Stimulated activated CD4-positive, alpha-beta T cell treated with anti-CD3 and anti-CD28 coated beads, Interleukin-4, amount 100 ng/mL, for 1 hour (primary cell): ENCODE measurements at places on chromosomes 16 and 17.

DNA sequence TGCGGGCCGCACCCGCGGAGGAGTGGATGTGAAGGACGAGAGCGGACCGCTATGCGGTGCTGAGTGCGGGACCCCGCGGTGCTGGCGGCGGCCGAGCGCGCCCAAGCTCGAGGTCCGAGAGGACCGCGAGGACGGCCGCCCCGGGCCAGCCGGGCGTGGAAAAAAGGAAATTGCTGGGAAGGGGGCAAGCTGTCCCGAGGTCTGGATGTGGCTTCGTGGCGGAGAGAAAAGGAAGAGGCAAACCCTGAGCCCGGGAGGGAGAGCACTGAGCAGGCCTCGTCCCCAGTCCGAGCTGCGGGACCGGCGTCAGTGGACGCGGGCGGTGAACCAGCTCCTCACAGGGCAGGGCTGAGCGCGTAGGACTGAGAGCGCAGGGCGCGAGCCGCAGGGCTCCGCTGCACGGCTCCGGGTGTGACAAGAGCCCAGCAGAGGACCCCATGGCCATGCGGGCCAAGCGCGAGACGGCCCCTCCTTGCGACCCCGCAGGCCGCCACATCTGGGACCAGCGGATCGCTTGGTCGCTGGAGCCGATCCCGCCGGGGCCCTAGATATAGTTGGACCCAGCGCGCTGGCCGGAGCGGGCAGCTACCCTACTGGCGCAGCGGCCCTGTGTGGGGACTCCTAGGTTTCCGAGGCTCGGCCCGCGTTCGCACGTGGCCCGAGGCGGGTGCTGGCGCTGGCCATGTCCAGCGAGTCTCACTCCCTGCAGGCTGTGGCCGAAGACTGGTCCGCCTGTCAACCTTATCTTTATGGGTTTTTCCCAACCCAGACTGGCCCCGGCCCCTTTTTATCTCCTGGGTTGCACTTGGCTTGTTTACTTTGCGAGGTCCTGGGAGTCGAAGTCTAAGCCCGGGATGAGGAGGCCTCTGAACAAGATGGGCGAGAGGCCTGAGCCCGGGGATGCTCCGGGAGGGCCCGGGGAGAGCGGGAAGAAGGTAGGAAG is 2.4 kb downstream of the TBX4 start:
- no peak for DNase-seq

GRCh38 chr16:88415381-88415705 is 32.6 kb downstream of the ZNF469 start:
- DNase-seq, result no peak

- peak; percentile 58 for DNase-seq
Observed at GRCh38 chr17:27756467-27757371, 43.6 kb downstream of the NOS2 start.

- no peak for DNase-seq
Observed at GRCh38 chr17:6104956-6105648, 34.9 kb downstream of the WSCD1 start.

GRCh38 chr16:28923652-28924398 is 1.2 kb downstream of the RABEP2 start:
- DNase-seq, result no peak

DNA sequence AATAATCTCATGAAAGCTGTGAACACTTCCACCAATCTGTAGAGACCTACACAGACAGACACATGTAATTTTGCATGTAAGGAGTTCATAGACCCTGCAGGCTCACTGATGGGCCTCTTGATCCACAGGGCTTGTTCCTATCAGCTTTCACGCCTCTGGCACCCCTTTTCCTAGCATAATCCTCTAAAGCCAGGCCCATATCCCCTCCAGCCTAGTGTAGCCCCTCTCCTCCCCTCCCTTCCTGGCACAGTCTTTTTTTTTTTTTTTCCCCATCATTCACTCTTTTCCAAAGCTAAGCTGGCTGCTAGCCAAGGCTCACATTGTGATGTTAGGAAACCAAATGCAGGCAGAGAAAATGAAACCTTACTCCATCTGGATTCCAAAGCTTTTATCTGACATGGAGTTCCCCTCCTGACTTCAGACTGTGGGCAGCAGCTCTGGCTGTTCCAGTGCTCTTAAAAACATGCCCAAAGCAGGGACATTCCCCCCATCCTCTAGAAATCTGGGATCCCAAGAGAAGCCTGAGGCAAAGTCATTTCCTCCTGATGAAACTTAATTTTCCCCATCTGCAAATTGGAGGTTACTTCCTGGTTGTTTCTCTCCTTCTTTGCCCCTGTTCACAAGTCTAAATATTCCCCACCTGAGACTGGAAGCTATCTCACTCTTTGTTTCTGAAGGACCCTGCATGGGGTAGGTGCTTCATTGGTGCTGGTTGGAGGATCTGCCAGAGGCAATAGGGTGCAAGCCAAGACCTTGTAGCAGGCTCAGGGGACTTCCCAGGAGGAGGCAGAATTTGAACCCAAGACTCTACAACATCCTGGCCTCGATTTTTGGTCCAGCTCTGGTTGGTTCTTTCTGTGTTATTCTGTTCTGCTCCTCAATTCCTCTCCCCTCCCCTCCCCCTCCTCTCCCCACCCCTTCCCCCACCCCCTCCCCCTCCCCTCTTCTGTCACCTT is 9.9 kb upstream of the CCL5 start:
- no peak for DNase-seq

DNA sequence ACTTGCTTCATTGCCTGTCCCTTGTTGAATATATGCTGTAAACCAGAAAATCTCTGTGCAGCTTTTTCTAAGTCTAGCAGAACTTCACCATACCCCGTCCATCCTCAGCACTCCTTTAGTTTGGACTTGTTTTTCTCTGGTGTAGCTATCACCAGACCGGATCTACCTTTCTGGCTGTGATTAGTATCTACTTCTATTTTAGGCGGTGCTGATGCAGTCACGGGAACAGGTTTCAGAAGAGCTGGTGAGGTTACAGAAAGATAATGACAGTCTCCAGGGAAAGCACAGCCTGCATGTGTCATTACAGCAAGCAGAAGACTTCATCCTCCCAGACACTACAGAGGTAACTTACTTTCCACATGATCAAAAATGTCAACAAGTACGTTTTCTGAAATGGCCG is 46.4 kb downstream of the NUP88 start:
- no peak for DNase-seq

DNA sequence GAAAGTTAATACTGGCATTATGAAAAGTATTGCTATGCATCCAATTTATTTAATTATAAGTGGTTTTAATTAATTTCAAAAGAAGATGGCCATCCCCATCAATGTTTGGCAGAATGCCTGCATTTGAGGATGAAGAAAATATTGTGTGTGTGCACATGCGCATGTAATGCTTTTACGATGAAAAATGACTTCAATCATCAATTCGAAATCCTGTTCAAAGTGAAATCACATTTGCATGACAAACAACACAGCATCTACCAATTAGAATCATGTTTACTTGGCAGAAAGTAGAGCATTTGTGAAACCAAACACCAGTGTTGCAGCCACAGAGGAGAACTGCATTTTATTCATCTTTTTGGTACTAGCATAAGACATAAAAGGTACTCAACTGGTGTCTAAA is 191.9 kb upstream of the PIRT start:
- DNase-seq, result no peak

- no peak for DNase-seq
Observed at GRCh38 chr16:714079-714478, 839 bp upstream of the METRN start.

GRCh38 chr16:31332544-31332943 is 22.4 kb upstream of the ITGAX start:
- DNase-seq, result no peak

DNA sequence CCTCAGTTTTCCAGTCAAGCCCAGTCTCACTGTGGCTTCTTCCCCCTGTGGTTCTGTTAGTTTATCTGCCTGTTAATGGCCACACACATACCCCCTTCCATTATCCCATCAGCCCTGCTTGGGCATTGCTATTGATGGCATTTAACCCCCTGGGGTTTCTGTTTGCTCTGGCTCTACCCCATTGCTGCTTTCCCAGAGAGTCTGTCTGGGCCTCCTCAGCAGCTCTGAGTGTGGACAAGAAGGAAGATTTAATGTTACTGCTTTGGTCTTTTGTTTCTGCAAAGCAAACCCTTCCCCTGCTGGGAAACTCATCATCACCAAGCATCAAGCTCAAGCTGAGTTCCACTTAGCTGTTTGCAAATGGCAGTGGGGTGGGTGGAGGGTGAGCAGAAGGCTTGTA is 162.7 kb downstream of the CCT6B start:
- no peak for DNase-seq

- no peak for DNase-seq
Observed at GRCh38 chr16:15783985-15784384, 72.8 kb downstream of the MYH11 start.

DNA sequence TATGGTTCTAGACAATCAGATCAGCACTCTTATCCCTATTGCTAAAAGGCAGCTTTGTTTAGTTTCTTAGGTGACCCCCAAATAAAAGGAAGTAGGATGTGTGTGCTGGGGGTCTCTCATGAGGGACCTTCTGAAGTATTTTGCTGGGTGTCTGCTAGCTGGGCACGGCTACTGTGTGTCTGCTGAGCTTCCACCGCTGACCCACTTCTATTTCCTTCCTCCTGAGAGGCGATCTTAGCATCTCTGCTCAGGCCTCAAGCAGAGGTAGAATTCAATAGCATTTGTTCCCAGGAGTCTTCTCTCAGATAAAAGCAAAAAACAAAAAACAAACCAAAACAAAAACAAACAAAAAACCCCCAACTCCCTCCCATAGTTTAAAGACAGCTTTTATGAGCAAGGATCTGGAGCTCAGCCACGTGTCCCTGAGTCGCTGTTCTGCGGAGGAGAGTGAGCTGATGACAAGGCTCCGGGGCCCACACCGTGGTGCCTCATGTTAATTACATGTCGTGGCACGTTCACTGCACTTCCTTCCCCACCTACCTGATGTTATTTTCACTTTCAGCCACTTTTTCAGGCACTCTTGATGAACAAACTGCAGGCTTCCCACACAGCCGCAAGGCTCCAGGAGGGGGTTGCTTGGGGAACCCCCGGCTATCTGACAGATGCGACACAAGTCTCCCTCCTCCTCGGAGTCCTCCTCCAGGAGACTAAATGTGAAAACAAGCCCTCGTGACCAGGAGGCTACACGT is 83.5 kb downstream of the MARCHF10 start:
- DNase-seq, result peak; percentile 78

DNA sequence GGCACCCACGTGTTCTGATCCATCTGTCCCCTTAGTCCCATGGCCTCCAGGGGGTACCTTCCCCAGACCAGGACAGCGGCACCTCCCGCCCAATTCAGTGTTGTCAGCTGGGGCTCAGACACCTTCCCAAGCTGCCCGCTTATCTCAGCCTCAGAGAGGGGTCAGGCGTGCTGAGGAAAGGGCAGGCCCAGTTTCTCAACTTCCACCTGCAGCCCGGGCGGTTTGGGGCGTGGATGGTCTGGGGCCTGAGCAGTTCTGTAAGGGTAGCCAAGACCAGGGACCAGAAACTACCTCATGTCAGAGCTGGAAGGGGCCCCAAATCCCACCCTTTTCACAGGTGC is 5.1 kb downstream of the PLCD3 start:
- DNase-seq, result no peak

- DNase-seq, result no peak
Observed at GRCh38 chr17:7063518-7064094, 16.4 kb downstream of the CLEC10A start.

- no peak for DNase-seq
Observed at GRCh38 chr16:59044616-59045015, 310.5 kb upstream of the GOT2 start.

DNA sequence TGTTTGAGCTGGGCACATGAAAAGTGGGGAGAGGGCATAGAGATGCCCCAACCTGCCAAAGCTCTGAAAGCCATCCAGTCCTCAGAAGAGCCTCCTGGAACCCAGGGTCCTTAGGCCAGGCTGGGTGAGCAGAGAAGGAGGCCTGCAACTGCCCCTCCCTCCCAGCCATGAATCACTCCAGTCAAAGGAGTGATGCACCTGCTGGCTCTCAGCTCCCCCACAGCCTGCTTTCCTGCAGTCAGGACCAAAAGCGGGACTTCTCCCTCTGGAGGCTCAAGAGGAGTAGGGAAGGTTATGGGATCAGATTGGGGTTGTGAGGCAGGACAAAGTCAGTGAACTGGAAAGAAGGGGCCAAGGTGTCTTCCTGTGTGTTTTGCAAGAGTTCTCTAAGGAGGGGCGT is 145.6 kb downstream of the TMEM132E start:
- no peak for DNase-seq

- no peak for DNase-seq
Observed at GRCh38 chr16:88861359-88861758, 4.4 kb downstream of the TRAPPC2L start.

DNA sequence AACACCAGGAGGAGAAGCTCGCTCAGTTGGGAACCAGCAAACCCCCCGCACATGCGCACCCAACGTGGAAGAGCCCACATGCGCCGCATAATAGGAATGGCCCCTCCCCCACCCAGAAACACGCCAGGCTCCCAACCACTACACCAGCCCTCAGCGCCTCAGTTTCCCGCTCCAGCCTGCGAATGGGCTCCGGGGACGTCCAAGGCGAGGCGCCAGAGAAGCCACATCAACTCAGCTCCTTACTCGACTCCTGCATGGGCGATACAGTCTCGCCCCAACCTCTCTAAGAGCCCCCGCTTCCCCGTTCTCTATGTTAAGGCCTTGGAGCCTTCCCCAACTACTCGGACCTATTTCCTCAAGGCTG is 504 bp downstream of the SRSF1 start:
- DNase-seq, result peak; percentile 75

DNA sequence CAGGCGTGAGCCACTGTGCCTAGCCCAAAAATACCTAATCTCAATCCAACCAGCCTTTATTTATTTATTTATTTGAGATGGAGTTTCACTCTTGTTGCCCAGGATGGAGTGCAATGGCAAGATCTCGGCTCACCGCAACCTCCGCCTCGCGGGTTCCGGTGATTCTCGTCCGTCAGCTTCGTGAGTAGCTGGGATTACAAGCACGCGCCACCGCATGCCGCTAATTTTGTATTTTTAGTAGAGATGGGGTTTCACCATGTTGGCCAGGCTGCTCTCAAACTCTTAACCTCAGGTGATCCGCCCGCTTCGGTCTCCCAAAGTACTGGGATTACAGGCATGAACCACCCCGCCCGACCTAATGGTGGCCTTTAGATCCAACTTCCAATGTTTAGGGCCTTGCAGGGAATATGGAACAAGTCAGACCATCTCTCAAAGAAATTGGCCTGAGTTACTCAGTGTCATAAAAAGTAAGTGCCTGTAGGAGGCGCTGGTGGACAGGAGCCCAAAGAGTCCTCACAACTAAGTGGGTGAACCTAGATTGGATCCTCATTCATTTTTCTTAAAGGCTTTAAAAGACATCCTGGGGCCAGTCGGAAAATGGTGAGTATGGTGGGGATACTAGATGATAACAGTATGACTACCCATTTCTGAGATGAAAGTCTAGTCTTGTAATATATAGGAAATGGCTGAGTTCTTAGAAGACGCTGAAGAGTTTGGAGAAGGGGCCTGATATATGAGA is 4.6 kb downstream of the ZSCAN10 start:
- peak; percentile 38 for DNase-seq

GRCh38 chr17:5035315-5035714 is at the start of gene SLC52A1:
Gene SLC52A1, minus strand, starts transcription at chr17:5035426. Its CDS starts 820 bp downstream, at chr17:5034606.
- no peak for DNase-seq

DNA sequence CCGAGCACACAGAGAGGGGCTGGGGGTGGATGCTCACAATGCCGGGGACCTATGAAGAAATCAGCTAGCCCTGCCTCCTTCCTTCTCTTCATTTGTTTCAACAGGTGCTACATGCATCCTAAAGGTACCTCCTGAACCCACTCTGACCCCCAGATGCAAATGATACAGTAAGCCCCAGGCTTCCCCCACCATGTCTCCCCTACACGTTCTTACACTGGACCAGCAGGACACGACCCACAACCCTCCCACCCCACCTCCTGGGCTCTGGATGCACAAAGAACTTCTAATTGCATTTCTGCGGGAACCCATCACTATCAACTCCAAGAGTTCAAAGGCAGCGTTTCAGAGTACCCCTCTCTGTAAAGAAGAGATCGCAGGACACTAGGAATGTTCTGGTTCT is 2.1 kb downstream of the XYLT1 start:
- no peak for DNase-seq
